ENCODE measurements at places on chromosomes 6 and 20.

DNA sequence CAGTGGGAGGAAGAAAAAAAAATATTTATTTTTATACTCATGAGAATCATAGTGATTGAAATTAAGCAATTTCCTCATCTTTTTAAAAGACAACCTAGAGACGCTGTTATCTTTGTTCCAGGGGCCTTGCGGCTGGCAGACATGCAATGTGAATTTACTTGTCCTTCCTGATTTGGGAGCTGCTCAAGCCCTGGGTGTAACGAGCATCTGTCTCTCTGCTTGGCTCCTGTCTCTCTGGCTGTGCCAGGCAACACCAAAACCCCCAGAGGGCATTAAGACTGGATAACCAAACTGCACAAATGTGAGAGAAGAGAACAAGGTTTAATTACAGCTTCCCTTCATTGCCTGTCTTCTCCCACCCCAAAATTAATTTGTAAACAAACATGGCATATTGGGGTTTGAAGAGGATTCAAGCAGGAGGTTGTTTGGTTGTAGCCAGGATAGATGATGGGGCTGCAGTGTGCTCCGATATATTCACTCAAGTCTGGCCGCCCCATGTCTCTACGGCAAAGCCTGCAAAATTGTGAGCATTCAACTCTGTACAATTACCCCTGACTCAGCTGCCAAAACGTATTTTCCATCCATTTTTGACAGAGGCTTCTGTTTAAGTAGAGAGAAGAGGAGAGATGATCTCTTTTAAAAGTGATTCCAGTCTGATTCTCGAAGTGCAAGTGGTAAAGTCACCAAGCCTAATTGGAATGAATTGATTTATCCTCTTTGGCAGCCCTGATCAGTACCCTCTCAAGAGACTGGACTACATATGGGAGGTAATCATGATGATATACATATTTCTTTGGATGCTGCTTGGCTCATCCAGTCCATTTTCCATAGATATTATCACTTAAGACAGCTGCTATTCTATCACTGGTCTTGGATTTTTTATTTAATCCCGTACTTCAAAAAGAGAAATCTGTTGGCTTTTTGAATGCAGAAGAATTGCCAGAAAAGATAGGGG is 170.2 kb downstream of the SLC24A3 start:
- no peak for DNase-seq

- DNase-seq: no peak
Measured at GRCh38 chr20:44208770-44209169, 1.8 kb downstream of the OSER1 start.

- no peak for DNase-seq
Measured at GRCh38 chr20:20396794-20397193, 28.9 kb downstream of the INSM1 start.

- no peak for DNase-seq
Measured at GRCh38 chr6:7433121-7433617, 43.6 kb downstream of the RIOK1 start.

DNA sequence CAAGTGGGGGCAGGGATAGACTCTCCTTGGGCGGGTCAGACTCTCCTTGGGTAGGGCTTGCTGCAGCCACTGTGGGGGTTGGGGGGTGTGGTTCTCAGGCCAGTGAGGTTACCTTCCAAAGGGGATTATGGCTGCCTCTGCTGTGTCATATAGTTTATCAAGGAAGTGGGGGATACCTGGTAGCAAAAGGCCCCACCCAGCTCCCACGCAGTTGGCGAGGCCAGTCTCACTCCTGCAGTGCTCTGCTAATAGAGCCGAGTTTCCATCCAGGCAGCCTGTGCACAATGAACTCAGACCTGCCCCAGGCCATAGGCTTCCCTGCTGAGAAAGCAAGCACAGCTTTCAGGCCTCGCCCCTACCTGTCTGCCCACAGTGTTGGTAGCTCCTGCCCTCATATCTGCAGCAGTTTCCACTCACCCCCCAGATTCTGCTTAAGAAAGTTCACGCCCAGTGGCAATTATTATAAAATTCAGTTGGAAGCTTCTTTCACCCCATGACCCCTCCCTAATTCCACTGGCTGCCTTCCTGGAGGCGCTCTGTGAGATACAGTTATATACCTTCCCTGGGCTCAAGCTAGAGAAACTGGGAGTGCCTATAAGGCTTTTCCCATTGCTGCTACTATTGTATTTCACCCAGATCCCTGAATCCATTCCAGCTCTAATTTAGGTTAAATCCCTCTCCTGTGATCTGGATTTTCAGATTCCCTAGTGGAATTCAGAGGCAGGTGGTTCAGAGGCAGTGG is 56.1 kb downstream of the HDDC2 start:
- no peak for DNase-seq

DNA sequence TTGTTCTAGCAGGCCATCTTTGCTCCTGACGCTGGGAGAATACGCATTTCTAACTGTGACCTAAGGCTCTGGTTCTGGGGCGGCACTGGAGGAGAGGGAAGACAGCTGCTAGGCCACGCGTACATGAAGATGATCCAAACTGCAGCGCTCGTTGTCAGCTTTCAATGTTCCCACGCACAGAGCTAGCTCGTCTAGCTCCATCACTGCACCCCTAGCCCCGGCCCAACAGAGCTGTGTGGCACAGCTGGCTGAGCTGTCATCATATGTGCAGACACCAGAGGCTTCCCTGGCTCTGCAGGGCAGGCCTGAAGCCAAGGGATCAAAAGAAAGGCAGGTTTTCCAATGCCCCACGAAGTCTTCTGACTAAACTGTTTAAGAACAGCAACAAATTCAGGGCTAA is 124.7 kb downstream of the IRF4 start:
- no peak for DNase-seq

- DNase-seq: no peak
Measured at GRCh38 chr6:168071620-168072019, 7.4 kb downstream of the FRMD1 start.

DNA sequence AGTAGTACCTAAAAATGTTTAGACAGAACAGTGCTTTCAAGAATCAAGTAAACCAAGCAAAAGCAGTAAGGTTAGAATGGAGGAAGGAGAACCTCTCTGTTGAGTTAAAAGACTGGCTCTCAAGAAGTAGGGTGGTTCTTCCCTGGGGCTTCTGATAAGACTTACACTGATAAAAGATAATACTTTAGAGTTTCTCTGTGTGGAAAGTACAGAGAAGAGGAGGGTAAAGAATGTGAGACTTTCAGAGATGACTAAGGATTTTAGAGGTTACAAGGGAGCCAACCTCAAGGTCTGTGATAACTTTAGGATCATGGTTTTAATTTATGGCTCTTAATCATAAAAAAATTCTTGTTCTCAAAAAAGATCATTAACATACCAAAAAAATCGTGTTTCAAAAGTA is 30.9 kb upstream of the ALDH8A1 start:
- no peak for DNase-seq

GRCh38 chr6:157050537-157051265 is 272.6 kb downstream of the TMEM242 start:
- no peak for DNase-seq

Data from astrocyte of the hippocampus (primary cell).